ENCODE measurements at places on chromosomes 6 and 20.
A peak's percentile ranks its signal among the peaks of the same experiment; 100 is the strongest.

DNA sequence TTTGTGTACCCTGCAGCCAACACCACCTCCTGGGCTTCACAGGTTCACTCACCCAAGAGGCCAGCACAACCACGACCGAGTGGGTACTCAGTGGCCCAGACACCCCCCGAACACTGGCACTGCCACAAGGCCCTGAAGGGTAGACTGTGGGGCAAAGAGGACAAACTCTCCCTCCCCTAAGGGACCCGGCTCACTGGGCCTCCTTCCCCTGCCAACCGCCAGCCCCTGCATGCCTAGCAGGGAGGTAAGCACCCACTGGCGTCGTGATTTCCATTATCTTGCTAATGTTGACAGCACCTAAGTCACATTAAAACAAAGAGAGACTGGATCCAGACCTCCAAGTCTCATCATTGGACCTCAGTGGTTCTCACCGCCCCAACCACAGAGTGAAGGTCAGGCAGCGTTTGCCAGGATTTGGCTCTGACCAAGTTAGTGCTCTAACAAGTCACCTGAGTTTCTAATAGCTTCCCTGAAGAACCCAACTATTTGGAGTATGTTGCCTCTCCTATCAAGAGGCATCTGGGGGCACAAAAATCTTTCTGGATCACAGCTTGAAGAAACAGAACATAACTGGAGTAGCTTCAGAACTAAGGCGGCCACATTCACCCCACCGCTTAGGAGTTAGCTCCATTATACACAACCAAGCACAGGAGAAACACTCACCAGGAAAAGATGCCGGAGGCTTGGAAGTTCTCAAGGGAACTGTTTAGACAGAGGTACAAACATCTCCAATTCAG lies 14.0 kb upstream of the APMAP start:
- no peak for DNase-seq

DNA sequence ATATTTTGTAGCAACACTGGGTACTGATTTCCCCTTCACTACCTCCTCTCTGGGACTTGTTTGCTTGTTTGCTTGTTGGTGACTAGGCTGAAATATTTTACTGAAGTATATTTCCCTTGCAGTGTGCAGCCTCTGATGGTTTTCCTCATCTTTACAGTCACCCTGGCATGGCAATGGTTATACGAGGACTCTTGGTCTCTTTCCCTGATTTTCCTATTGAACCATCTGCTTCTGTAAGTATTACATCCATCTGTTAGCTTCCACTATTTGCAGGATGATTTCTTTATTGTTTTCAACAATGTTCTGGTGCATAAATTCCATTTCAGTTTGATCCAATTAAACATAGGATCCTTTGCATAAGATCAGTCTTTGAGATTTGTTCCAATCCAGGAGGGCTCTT lies 465.1 kb downstream of the MEI4 start:
- no peak for DNase-seq

- peak; percentile 70 for DNase-seq
Measured at GRCh38 chr6:33654831-33655554, 33.9 kb downstream of the ITPR3 start.

- DNase-seq: no peak
Measured at GRCh38 chr20:9032758-9033157, 36.1 kb upstream of the PLCB4 start.

DNA sequence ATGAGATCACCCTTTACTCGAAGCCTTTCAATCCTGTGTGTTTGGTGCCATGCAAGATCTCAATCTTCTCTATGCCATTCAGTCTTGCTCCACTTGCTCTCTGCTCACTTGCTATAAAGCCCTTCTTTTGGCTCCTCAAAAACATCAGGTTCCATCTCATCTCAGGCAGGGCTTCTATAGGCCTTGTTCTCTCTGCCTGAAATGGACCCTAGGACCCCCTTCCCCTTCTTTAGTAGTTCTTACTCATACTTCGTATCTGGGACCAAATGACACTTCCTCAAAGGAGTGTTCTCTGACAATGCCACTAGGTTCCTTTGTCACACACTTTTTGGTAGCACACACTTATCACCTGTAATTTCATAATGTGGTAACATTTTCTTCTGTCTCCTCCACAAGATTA lies 116.7 kb upstream of the FAM184A start:
- no peak for DNase-seq

DNA sequence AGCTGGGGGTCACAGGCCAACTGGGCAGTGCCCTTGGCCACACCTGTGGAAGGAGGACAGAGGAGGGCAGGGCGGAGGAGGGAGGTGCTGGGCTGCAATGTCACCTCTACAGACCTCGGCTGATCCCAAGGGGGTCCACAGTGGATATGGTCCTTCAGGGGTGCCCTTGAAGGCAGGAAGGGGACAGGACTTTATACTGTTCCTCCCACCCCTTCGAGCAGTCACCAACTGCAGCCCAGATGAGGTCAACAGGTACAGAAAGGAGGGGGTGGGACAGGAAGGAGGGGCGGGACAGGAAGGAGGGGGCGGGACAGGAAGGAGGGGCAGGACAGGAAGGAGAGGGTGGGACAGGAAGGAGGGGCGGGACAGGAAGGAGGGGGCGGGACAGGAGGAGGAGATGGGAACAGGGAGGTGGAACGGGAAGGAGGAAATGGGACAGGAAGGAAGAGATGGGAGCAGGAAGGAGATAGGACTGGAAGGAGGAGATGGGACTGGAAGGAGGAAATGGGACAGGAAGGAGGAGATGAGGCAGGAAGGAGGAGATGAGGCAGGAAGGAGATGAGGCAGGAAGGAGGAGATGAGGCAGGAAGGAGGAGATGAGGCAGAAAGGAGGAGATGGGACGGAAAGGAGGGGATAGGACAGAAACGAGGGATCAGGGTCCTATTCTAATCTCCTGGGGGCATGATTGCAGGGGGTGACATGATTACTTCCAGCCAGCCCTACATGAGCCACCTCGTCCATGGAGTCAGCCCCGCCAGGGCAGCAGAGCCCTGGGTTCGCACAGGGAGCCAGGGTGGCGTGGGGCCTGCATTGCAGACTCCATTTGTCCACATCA lies 19.4 kb upstream of the MRGBP start:
- DNase-seq: peak; percentile 36

DNA sequence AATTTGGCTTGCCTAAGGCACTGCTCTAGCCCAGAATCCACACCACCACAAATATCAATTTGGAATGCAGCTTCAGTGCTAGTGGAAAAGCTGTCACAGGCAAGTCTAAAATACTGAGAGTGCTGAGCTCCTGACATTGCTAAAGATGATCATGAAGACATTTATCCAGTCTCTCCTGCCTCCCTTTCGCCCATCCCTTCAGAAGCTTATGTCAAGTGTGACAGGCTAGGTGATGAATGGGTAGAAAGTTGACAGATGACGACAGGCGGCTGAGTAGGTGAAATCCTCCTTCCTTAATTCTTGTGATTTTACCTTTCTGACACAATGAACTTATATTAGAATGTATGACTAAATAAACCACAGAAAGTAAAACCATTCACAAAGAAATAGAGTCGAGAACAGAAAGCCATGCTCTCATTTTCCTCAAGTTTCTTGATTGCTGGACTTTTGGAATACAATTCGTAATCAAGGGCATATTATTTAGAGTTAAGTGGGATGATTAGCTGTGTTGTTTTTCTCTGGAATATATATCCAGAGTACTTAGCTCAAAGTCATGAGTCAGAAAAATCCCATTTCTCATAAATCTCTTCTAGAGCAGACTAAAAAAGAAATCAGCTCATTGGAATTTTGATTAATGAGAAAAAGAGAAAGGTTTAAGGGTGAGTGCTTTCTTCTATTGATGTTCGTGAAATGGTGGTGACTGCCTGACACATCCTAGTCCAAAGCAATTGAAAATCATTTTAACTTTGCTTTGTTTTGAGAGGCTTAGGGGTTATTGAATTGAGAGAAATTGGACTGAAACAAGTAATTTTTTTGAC lies 1228.2 kb upstream of the CITED2 start:
- no peak for DNase-seq

- no peak for DNase-seq
Measured at GRCh38 chr20:15976047-15976736, 597.1 kb downstream of the KIF16B start.
